ENCODE measurements at places on chromosomes 6 and 20.

DNA sequence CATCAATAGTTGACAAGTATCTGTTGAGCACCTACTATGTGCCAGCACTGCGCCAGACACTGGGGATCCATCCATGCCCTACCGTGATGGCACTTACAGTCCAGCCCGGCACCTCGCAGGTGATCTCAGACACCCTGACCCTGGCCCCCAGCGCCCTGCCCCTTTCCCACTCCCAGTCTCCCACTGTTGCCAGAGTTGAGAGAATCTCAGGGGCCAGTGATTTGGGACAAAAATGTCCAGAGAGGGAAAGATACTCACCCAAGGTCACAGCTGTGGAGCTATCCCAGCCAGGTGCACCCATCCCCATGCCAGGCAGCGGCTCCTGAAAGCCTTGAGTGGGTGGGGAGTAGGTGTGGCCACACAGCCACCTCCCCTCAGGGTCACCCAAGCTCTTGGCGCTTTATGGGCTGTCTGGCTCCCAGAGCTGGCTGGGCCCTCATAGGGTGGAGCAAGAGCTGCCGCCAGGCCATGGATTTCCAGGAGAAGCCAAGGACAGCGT, 3.3 kb downstream of the PI16 start:
- DNase-seq = no peak

GRCh38 chr6:40922281-40922680, 116.7 kb downstream of the UNC5CL start:
- DNase-seq = no peak

GRCh38 chr6:38796006-38796405, 80.9 kb downstream of the DNAH8 start:
- no peak for DNase-seq

GRCh38 chr20:62678553-62678952, 30.1 kb upstream of the NTSR1 start:
- no peak for DNase-seq

DNA sequence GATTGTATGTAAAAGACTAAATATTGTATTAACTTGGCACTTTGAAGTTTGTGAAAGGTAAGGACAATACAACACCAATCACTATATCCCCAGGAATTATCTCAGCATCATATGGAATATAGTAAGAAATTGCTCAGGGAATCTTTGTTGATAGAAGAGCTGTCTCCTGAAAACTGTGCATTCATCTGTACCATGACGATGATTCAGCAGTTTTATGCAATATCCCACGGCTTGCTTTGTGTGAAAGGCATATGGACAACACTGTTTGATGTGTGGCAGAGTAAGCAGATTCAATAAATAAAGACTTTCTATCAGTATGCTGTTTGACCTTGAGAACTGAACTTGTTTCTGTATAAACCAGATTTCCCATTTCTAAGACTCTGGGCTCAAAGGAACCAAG, 147.5 kb upstream of the PLN start:
- DNase-seq = no peak

DNA sequence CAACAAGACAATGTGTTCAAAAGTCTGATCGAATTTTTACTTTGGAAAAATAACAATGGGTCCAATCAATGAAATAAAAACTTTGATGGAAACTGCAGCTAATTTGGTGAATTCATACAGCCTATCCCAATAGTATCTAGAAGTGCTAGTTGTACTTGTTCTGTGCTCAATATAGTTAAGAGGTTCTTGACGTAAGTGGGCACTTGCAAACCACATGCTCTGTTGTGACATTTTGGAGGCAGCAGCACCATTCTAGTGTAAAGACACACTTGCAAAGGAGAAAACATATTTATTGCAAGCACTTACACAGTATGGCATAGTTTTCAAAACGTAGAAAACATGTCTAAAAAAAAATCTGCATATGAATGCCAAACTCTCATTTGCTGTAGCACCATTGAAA, 6.7 kb upstream of the KLHL31 start:
- no peak for DNase-seq

GRCh38 chr6:105357165-105357564, 45.7 kb downstream of the PREP start:
- DNase-seq = no peak

GRCh38 chr20:57504411-57504810, 20.5 kb downstream of the CTCFL start:
- no peak for DNase-seq

- no peak for DNase-seq
These were observed 184.8 kb upstream of the ECI2 start for GRCh38 chr6:4319981-4320683.

DNA sequence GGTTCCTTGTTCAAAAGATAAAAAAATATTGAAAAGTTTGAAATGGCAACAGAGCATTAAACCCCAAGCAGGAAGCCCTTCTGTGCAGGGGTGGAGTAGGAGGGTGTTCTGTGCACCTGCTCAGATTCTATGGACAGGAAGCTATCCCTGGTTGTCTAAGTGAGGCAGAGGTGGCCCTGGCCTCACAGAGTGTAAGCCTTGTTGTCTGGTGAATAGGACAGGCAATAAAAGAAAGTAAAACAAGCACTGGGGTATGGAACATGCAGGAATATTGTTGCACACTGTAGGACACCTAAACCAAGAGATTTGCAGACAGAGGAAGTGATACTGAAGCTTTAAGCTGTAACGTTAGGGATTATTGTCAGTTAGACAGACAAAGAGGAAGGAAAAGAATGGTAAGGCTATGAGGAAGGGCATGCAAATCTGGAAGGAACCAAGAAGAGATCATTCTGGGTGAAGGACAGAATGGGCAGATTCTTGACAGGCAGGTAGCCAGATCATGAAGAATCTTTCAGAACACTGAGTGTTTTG, 66.8 kb downstream of the TBC1D7 start:
- no peak for DNase-seq

- no peak for DNase-seq
These were observed 11.3 kb upstream of the SERPINB1 start for GRCh38 chr6:2852921-2853322.

- DNase-seq = no peak
These were observed 280.3 kb upstream of the JARID2 start for GRCh38 chr6:14965424-14966075.

GRCh38 chr6:119658917-119659316, 309.4 kb upstream of the MAN1A1 start:
- no peak for DNase-seq

DNA sequence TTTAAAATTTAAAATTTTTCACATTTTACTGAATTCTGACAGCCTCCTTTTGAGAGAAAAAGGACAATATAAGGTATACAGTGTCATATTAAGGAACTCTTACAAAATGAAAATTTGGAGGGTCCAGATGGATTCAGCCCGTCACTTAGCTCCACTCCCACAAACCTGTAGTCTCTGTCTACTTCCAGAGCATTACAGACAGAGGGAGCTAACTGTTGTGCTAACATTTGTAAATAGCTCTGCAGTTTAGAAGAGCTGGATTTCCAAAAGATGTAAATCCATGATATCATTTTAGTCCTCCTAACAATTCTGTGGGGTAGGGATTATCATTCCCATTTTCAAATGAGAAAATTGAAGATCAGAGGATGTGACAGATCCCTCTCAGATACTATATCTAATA, 16.1 kb upstream of the SERINC3 start:
- no peak for DNase-seq

GRCh38 chr20:38156888-38157634, 8.0 kb downstream of the TGM2 start:
- no peak for DNase-seq

DNA sequence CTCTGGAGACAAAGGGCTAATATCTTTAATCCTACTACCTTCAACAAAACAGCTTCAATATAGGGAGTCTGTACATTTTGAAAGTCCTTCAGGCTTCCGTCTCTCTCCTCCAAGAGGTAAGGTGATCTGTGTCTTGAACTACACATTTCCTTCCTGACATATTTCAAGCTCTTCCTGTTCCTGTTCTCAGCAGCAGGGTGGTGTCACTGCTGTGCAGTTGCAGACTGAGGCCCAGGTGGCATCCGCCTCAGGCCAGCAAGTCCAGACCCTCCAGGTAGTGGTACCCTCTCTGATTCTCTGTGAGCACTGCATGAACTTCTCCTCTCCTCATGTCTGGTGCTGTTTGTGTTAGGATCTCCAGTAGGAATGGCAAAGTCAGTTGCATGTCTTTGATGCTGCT, 7.8 kb downstream of the NFYA start:
- DNase-seq = no peak

- DNase-seq = no peak
These were observed 153.4 kb downstream of the MBOAT1 start for GRCh38 chr6:20058912-20059311.

DNA sequence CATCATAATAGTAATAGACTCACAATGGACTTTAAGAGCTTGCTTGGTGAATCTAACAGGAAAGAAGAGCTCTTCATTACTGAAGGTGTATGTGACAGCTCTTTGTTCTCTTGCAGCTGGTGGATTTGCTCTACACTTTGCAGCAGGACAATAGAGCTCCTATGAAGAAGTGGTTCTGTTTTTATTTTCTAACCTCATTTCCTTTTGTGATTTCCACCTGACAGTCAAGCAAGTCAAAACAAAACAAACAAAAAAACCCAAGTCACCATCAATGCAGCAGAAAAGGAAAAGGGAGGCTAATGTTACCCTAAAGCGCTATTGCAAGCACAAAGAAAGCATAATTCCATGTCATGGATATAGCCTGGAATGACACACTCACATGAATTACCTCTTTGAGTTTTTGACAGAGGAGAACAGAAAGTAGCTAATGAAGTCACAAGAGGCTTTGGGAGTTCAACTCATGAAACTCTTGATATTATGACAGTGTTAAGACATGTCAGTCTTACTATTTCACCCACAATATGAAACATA, 1188.1 kb downstream of the EPHA7 start:
- no peak for DNase-seq

DNA sequence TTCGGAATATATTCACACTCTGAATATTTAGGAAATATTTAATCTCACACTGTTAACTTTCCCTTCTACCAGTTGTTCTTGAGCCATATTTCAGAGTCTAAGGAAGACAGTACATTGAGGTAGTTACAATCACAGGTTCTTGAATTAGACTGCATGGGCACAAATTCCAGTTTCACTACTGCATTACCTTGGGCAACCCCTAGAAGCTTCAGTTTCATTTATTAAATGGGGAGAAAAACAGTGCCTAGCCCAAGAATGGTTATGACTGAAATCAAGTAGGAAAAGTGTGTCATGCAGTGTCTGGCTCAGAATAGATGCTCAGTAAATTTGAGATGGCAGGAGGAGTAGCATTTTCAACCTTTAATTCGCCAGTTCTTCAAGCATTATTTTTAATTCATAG, 124.5 kb upstream of the SAMD5 start:
- no peak for DNase-seq

DNA sequence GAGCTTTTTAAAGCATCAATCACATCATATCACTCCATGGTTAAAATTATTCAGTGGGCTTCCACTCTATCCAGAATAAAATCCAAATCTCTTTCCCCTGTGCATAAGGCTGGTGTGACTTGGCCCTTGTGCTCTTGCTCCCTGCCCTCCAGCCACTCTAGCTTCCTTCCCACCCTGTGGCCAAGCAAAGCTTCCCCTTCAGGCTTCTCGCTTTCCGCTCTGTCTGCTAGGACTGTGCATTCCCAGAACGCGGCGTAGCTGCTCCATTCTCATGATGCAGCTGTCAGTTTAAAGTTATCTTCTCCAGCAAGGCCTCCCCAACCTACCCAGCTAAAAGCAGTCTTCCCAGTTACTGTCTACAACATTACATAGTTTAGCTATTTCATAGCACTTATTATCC, 19.4 kb upstream of the KCNK16 start:
- DNase-seq = no peak

GRCh38 chr6:143196525-143197225, 136.0 kb downstream of the AIG1 start:
- DNase-seq = no peak

DNA sequence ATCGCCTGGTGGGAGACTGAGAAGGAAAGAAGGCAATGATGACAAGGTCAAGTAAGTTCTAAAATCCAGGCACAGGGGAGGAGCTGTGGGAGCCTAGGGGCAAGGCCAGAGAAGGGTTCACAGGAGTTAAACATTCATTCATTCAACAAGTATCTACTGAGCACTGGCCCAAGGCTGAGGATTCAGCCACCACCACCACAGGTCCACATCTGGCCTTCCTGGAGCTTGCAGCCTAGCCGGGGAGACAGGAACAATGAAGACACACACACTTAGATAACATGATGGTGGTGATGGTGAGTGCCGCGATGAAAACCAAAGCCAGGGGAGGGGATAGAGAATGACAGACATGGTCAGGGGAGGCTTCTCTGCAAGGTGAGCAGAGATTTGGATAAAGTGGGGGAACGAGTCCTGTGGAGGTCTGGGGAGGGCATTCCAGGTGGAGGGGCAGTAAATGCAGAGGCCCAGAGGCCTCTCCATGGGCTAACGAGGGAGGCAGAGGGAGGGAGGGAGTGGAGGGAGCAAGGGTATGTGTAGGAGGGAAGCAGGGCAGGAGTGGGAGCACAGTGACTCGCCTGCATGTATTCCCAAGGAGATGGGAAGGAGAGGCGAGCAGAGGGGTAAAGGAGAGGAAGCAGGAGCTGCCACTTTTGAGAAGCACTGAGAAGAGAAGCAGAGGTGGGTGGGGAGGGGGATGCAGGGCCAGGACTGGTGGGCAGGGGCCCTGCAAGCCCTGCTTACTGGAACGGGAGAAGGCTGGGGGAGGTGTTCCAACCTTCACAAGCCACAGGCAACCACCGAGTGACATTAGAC, 10.5 kb upstream of the RSPO4 start:
- no peak for DNase-seq

All from fibroblast of the conjunctiva (primary cell).